ENCODE measurements at places on chromosomes 7 and 10. TPM values are rescaled to one million over a fixed set of nuclear protein-coding genes. Genes with fewer than 3 reads are reported as not detected.

- DNase-seq: no peak
Measured at GRCh38 chr10:96896884-96897589, 64.9 kb downstream of the LCOR start.

TAC1 gene
- total RNA-seq: not detected

PTPRN2 gene
- total RNA-seq: 5.5 TPM

VENTX gene
- total RNA-seq: not detected

DNA sequence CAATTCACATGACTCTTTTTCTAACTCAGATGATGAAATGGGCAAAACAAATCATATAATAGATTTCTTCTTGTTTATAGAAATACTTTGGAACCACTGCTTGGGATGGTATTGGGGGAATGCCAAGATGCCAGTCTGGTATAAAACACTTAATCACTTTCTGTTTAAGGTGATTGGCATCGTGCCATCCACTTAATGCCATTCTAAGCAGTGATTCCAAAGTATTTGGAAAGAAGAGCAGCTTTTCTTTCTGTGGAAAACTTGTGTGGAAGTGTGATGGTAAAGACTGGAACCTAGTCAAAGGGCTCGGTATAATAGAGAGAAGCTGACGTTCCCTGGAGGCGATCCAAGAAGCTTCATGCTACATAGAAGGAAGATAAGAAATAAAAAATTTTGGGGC lies 120.6 kb downstream of the TMEM26 start:
- no peak for DNase-seq

COL26A1 gene
- total RNA-seq: 0.11 TPM

DNA sequence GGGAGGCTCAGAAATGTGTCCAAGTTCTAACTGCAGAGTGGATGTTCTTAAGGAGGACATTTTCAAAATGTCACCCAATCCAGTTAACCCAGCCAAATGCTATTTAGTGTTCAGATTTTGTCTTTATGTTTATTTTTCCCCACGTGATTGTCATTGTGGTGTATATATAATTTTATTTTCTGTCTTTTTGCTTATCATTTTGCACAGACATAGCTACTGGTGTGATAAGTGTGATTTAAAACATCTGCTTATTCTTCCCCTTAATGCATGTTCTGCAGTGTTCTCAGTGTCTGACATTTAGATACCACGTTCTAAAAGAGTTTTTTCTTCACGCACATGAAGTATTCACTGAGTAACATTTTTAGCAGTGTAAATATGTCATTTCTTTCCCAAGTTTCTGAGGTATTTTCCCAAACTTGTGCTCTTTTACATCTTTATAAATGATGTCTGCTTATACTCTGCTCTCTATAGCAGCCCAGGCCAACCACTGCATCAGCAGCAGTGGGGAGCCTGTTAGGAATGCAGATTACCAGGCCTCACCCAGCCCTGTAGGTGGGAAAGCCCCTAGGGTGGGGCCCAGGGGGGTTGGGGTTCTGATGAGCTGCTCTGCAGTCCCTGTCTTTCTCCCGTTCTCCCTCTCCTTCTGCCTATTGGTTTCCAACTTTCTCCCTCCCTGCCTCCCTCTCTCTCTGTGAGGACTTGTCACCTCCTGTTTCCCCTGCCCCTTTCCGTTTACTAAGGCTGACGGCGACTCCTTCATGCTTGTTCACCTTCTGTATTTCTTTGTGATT lies 20.8 kb downstream of the ADCY1 start:
- no peak for DNase-seq

DNA sequence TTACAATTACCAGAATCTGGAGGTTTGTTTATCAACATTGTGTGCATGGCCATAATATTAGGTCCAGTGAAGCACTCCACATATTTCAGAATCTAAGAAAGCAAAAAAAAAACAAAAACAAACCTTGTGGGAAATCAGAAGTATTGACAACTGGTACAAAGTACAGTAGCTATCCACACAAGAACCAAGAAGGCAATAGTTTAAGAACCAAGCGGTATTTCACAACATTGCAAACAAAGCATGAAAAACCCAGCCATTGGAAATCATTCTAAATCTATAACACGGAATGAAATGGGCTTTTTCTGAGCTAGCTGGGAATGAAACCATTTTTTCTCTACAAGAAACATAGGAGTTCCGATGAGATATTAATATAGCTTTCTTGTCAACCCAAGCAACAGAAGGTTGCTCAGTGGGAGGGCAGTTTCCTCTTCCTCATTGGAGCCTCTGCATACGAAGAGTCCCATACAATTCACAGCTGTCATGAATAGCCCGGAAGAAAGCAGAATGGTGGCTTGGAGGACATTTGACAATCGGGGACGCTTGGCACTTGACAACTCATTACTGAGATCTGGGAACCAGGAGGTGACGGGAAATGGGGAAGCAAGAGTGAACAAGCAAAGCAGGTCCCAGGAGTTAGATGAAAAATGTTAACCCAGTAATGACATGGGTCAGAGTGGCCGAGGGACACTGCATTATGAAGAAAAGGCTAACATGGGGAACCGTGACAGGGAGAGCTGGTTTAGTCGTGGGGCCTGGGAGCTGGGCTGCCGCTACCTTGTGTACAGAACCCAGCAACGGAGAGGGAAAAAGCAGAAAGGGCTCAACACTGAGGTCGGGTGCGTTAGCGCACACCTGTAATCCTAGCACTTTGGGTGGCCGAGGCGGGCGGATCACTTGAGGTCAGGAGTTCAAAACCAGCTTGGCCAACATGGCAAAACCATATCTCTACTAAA lies 7.8 kb downstream of the PHYH start:
- DNase-seq: no peak

GRCh38 chr10:76665029-76665428 lies 972.6 kb downstream of the KCNMA1 start:
- no peak for DNase-seq

GRCh38 chr10:108771106-108771505 lies 1152.2 kb downstream of the XPNPEP1 start:
- DNase-seq: no peak

DNA sequence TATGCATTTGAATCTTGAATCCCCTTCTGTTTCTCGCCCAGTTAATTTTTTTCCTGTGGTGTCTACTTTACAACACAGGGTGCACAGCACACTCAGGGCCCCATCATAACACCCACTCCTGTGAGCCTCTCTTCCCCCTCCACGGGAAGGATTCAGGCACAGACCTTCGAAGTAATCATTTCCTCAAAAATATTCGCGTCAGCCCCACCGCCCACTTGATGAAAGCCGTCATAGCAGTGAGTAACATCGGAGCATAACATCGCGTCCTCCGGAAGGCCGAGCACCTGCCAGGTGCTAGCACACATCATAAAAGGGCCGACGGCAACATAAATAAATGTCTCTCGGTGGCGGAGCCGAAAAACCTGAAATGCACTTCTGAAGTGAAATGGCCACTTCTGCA lies 201.7 kb upstream of the ADARB2 start:
- no peak for DNase-seq

DNA sequence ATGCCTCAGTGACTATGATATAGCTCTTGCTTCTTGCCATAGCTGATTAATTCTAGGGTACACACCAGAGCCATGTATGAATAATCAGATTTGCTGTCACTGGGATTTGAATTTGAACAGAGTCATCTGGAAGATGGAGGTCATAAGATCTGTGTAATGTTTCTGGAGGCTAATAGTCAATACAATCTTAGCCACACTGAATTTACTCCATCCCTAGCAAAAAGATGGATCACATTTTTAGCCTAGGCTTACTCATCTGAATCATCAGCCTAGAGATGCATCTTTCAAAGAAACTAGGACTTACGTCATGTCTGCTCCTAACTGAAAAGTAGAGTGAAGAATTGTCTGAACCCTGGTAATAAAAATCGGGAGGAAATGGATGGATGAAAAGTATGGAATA lies 142.3 kb upstream of the ZNF804B start:
- no peak for DNase-seq

DNA sequence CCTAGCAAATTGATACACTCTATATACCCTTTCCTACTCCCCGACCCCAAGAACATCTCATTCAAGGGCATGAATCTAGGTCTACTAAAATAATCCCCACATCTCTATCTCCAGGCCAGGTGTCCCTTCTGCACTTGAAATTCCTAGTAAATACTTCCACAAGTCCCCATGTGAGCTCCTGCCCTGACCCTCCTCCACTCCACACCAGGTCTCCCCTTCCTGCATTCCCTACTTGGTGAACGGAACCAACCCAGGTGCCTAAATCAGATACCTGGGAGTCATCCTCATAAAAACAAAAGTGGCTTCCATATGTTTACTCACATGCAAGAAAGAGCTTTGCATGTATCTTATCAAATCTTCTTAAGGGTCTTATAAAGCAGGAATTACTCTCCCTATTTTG lies 69.2 kb downstream of the COA1 start:
- DNase-seq: no peak

DNA sequence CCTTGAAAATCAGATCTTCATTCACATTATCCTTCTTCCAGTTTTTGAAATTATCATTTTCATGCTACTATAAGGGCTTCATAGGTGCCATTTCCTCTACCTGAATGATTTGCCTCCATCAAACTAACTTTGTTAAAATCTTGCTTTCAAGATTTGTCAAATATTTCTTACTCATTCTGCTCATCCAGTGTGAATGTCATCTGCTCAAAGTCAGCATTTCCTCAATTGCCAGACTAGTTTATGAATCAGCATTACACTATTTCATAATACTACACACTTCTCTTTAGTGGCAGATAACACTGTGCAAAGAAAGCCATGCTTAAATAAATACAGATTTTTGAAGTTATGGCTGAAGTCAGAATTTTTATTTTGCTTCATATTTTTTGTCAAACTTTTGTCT lies 21.3 kb upstream of the LIPF start:
- DNase-seq: no peak

SPDYE11 gene
- not detected for total RNA-seq

- DNase-seq: no peak
Measured at GRCh38 chr10:28281726-28282315, 21.0 kb downstream of the MPP7 start.

- no peak for DNase-seq
Measured at GRCh38 chr10:77715088-77715487, 77.5 kb upstream of the KCNMA1 start.

RBM33 gene
- 28.6 TPM for total RNA-seq

TBC1D12 gene
- 8.1 TPM for total RNA-seq

DNA sequence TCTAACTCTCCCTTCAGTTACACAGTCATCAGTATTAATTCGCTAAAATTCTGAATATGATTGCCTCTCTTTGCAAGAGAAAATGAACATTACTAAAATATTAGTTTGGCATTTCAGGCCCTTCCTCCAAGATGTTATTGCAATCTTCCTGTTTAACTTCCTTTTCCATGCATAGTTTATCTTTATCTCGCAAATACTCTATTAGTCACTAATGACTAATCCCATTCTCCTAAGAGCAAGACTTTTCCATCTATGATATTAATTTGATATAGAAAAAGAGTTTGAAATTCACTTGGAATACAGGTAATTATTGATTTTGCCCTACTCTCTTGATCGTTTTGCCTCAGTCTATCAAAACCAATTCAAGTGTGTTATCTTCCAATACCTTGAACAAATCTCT lies 41.8 kb upstream of the SEMA3A start:
- no peak for DNase-seq

EPDR1 gene
- total RNA-seq: 75.9 TPM

GRCh38 chr10:3455385-3456334 lies 283.1 kb upstream of the PITRM1 start:
- DNase-seq: peak; percentile 89

- DNase-seq: no peak
Measured at GRCh38 chr10:14454629-14455028, 123.9 kb upstream of the FRMD4A start.

OR2A25 gene
- total RNA-seq: not detected

- no peak for DNase-seq
Measured at GRCh38 chr7:36597090-36597773, 127.1 kb downstream of the AOAH start.

DNA sequence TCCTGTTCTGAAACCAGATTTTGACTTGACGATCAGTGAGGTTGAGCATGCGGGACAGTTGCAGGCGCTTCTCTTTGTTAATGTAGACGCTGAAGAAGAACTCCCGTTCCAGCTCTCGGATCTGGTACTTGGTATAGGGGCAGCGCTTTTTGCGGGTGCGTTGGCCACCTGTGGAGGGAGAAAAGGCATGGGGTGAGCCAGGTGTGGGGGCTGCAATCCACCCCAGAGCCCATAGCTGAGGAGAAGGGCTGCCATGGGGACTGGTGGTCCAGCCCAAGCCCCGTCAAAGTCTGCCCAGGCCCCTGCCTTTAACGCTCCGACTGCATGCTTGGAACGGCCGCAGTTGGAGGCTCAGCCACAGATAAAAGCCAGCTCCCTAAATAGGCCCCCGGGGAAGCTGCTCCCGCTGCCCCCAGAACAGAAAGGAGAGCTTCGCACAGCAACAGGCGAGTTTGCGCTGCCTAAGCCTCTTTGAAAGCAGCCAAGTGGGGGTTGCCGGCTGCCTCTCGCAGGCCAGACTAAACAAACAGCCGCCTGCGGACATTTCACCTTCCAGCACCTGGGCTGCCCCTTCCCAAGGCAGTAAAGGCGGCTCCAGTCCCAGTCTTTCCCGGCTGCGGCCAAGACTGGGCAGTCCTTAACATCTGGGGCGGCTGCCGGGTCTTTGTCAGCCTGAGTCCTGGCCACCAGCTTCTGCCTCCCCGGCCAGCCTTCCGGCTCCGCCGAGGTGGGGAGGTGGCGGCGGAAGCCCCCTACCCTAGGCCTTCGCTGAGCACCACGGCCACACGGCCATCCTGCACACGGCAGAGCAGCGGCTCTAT lies 2.0 kb downstream of the HOXA11 start:
- DNase-seq: peak; percentile 57

DNA sequence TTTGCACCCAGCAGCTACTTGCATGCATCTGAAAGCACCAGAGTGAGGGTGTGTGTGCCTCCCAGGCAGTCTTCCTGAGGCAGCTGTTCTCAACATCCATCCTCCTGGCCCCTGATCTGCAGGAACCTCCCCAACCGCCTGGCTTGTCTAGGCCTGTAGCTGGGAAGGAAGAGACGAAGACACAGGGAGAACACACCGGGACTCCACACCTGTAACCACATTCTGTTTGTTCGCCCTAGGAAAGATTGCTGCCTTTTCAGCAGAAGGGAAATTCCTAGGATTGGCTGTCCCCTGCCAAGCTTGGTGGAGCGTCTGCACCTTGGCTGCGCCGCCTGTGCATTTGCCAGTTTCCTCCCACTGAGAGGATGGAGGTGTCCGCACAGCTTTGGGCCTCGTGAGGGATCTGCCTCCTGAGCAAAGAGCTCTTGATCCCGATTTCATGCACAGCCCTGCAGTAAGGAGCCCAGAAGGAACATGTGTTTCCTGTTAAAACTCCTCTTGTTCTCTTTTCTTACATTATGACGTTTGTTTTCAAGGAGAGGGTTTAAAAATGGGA lies 154.6 kb downstream of the TPST1 start:
- DNase-seq: no peak

DNA sequence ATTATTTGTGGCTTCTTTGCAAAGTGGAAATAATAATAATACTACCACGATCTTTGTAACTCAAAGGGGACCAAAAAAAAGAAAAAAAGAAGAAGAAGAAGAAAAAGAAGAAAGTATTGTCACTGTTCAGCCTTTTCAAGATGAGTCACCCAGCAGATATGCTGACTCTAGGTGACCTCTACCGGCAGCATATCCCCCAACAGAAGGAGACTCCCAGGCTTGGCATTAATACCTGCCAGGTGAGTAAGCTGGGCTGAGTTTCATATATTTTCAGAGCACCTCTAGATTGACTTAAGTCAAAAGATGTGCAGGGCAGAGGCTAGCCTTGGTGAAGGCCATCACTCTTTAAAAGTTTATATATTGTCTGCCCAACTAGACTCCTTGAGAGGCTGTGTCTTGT lies 30.4 kb upstream of the GPR26 start:
- DNase-seq: no peak

- no peak for DNase-seq
Measured at GRCh38 chr10:32189400-32190084, 133.3 kb upstream of the KIF5B start.

Data from Daoy (cell line).